ENCODE measurements at places on chromosomes 2 and 18. TPM values are rescaled to one million over a fixed set of nuclear protein-coding genes. Genes with fewer than 3 reads are reported as not detected.

Gene CTDP1
- 26.0 TPM for total RNA-seq

Gene TUBA3E
- not detected for total RNA-seq

Gene DSC3
- total RNA-seq, result not detected

Gene TWSG1
- total RNA-seq, result 136 TPM

Gene SCN2A
- 2.2 TPM for total RNA-seq

Gene TLX2
- not detected for total RNA-seq

Gene MC4R
- 0.32 TPM for total RNA-seq

Gene DSEL
- total RNA-seq, result 132 TPM

Gene ACMSD
- total RNA-seq, result not detected

Gene FRZB
- total RNA-seq, result 0.32 TPM

Gene HPCAL1
- total RNA-seq, result 36.5 TPM

Gene UNC80
- total RNA-seq, result not detected

Gene UBE2F
- 61.5 TPM for total RNA-seq

Gene CFAP221
- not detected for total RNA-seq

Gene TMEM17
- total RNA-seq, result 3.7 TPM

Gene SDC1
- 33.1 TPM for total RNA-seq

Gene UGT1A5
- not detected for total RNA-seq

Gene GAREM2
- 1.8 TPM for total RNA-seq

Gene OTOS
- not detected for total RNA-seq

Gene MEP1B
- total RNA-seq, result not detected

Gene SERPINB11
- total RNA-seq, result not detected

Gene ZFAND2B
- total RNA-seq, result 42.4 TPM

Gene KRTCAP3
- not detected for total RNA-seq

Gene CDKL4
- not detected for total RNA-seq

Gene TXNDC2
- not detected for total RNA-seq

Gene COLEC11
- total RNA-seq, result not detected

Gene RAB6C
- not detected for total RNA-seq

Gene TUBB8B
- not detected for total RNA-seq

Gene POTEJ
- total RNA-seq, result not detected

Gene NFU1
- total RNA-seq, result 12.4 TPM

Gene CWC22
- 12.4 TPM for total RNA-seq

Gene TCF23
- total RNA-seq, result not detected

Gene SLC9A2
- not detected for total RNA-seq

Gene GCG
- not detected for total RNA-seq

Gene AFF3
- 0.76 TPM for total RNA-seq

Gene RBMS1
- 99.3 TPM for total RNA-seq

Gene CGREF1
- total RNA-seq, result 19.2 TPM

Gene EMILIN1
- total RNA-seq, result 229 TPM

Gene ABCB11
- total RNA-seq, result not detected

Gene MGAT4A
- total RNA-seq, result under 0.01 TPM

Gene SPP2
- total RNA-seq, result not detected

Gene APLF
- 5.1 TPM for total RNA-seq

Gene DNAH7
- 0.89 TPM for total RNA-seq

Gene RESP18
- total RNA-seq, result not detected
